ENCODE measurements at places on chromosomes 5 and 9. TPM values are rescaled to one million over a fixed set of nuclear protein-coding genes. Genes with fewer than 3 reads are reported as not detected.

- ATAC-seq: no peak
Observed at GRCh38 chr9:93132287-93132927, 1.6 kb downstream of the NINJ1 start.

- ATAC-seq: no peak
Observed at GRCh38 chr5:33300209-33300742, 140.5 kb upstream of the TARS1 start.

GRCh38 chr5:4625206-4625896, 514.8 kb upstream of the ADAMTS16 start:
- ATAC-seq: no peak

DNA sequence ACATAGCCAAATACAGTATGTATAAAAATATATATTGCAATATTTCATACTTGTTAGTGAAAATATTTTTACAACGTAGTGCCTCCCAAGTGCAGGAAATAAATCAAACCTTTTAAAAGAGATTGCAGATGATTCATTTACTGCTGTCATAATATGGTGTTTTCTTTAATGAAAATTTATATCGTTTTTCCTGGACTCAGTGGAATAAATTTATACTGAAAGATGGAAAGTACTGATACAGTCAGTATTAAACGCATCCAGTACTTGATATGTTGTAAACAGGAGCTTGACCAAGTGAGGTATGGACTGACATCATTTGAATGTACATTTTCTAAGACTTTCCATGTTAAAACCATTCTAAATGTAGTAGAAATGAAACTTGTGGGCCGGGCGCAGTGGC, 143.4 kb upstream of the ZNF608 start:
- ATAC-seq: peak; percentile 22

- no peak for ATAC-seq
Observed at GRCh38 chr5:78288246-78288645, 6.3 kb downstream of the AP3B1 start.

GRCh38 chr9:121055642-121056143, 5.6 kb upstream of the C5 start:
- ATAC-seq: no peak

- ATAC-seq: no peak
Observed at GRCh38 chr9:131841765-131842318, 102.0 kb upstream of the RAPGEF1 start.

DNA sequence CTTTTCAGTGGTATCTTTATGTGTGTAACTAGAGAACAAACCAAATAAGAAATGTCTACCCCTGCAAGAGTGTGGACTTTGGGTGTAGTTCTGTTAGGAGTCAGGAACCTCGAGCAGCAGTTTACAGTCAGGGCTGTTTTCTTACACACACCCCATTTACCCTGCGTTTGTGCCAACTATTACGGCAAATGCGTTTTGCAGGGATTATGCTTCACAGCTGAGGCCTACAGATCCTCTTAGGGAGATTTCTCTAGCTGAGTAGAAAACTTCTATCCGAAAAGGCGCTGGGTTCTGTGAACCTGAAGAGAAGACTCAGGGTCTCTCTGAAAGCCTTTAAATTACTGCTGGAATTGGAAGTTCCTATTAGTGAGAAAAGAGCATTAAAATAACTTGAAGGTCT, 51.4 kb downstream of the ACER2 start:
- ATAC-seq: no peak

DNA sequence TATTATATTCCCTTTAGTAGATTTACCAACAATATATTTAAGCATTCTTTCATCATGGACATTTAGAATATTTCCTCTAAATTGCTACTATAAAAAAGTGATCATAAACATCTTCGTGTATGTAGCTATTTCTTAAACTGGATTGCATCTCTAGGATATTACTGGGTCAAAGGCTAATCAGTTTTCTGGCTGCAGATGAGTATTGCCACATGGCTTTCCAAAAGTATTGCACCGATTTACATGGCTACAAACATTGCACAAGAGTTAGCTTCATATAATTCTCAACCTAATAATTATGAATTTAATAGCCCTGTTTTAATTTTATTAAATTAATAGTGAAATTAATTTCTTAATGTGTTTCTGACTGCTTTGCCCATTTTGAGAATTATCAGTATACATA, 183.4 kb downstream of the DMRT2 start:
- no peak for ATAC-seq

GRCh38 chr9:22469928-22470544, 23.4 kb downstream of the DMRTA1 start:
- ATAC-seq: peak; percentile 70

DNA sequence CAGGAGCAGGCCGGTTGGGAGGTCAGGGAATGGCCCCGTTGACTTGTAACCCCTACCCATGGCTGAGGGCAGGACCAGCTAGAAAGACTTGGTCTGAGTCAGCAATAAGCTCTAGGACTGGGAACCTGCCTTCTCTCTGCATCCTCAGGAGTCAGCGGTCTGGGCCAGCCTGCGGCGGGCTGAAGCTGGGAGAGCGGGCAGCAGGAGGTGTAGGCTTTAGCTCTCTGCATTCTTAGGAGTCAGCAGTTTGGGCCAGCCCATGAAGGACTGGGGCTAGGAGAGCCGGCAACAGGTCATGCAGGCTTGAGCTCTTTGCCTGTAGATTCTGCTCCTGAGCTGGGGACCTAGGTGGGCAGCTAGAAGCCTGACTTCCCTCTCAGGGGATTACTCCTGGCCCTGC, 6.4 kb upstream of the SMIM32 start:
- ATAC-seq: no peak

- ATAC-seq: no peak
Observed at GRCh38 chr9:36337002-36337401, 63.1 kb downstream of the RNF38 start.

DNA sequence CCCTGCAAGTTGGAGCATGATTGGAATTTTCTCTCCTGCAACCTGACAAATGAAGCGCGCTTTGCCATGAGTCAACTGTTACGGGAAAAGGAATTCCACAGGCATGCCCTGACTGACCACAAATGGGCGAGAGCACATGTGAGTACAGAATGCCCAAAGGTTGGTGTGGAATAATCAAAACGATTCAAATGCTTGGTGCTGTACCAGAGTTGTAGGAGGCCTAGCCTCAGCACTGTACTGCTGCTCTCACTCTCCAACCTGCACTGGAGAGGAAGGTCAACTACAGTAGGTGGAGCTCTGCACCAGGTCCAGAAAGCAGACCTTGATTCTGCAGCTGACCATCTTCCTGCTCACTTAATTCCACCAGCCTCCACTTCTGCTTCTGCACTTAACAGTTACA, 406.9 kb upstream of the ACTBL2 start:
- peak; percentile 78 for ATAC-seq

DNA sequence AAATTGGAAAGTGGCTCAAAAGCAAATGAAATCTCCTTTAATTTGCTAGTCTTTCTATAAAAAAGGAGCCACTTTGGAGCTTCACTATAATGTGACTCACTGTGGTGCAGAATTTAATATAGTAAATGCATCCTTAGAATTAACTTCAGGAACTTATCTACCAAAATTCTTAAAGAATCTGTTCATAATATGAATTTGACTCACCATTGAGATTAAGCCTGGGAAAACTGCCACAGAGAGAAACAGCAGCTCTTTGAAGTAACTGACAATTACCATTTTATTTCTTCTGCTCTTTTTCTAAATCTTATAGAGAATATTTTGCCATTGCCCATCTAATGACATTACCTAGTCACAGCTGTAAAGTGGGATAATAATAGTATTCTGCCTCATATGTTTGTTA, 211.9 kb upstream of the CDH6 start:
- no peak for ATAC-seq

GRCh38 chr5:73088026-73088425, 32.3 kb upstream of the TMEM171 start:
- no peak for ATAC-seq

DNA sequence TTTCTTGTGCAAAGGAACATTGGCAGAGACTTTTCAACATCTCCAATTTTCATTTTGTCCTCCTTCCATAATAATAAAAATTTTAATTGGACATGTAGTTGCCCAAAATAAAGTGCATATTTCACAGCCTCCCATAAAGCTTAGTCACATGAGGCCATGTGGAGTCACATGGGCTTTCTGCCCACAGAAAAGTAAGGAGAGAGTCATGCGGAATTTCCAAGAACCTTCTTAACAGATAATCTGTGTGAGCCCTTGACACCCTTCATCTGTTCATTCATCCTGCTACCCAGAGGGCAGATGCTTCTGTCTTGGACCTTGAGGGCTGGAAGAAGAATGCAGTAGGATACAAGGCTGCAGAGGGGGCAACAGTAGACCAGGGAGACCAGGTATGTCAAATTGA, 60.7 kb downstream of the APTX start:
- ATAC-seq: no peak

DNA sequence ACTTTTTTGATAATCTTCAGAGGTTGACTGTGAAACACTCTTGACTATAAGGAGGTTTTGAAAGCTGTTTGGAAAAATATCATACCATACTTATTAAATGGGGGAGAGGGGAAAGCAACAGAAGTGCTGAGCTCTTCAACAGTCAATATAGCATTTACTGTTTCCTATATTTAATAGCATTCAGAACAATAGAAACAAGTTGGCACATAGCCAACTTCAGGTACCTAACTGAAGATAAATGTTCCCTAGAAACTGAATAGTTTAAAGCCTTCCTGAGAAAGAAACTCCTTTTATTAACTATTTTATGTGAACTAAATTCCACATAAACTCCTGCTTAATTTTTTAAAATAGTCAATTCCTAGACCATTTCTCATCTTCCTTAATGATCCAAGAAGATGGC, 26.3 kb downstream of the SLC31A1 start:
- ATAC-seq: no peak

GRCh38 chr9:17315341-17315740, 180.5 kb downstream of the CNTLN start:
- no peak for ATAC-seq

- ATAC-seq: peak; percentile 41
Observed at GRCh38 chr9:122562134-122562760, 9.3 kb downstream of the OR1N2 start.

DNA sequence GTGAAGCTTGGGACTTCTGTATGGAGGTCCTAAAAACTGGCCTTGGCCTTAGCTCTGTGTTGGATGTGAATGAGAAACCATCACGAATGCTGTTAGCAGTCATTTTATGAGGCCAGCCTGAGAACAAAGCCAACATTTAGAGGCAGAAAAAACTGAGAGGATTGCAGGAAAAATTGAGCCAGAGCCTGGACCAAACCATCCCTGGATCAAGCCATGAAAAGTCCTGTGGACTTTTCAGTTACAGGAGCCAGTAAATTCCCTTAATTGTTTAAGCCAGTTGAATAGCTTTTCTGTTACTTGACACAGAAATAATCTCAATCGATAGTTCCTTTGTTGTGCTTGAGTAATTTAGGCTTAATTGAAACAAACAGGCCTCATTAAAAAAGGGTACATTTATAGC, 42.6 kb upstream of the SPATA31D4 start:
- ATAC-seq: no peak

GRCh38 chr5:81393430-81393782, 528 bp downstream of the ACOT12 start:
- no peak for ATAC-seq

GRCh38 chr5:29853711-29854220, 1339.7 kb upstream of the CDH6 start:
- no peak for ATAC-seq

GRCh38 chr5:120615967-120616645, 152.0 kb downstream of the PRR16 start:
- ATAC-seq: peak; percentile 41

- ATAC-seq: peak; percentile 52
Observed at GRCh38 chr9:75027187-75028107, 646 bp downstream of the CARNMT1 start.

DNA sequence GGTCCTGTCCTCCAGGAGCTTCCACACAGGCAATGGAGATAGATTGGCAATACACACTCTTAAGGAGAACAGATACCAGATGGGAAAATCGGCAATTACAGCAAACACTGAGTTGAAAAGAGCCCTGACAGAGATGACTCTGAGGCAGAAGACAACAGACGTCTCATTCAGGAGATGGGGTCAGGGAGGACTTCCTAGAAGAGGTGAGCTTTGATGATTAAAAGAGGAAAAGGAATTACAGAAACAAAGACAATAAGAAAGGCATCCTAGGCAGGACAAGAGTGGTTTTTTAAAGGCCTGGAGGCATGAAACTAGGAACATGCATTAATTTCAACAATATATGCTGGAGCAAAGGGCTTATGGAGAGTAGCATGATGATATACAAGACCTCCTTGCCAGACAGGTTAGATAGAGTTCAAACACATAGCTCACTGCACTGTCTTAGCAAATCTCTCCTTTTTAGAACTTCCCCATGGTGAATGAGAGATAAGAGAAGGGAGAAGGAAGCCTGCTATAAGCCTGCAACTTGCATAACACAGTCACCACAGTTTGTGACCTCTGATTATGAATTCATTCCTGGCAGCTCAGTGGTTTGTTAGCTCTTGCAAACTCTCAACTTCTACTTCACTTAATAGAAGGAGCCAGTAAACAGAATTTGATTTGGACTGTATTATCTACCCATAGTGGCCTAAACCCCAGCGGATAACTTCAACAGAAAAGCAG, 48.5 kb downstream of the SIL1 start:
- ATAC-seq: no peak

DNA sequence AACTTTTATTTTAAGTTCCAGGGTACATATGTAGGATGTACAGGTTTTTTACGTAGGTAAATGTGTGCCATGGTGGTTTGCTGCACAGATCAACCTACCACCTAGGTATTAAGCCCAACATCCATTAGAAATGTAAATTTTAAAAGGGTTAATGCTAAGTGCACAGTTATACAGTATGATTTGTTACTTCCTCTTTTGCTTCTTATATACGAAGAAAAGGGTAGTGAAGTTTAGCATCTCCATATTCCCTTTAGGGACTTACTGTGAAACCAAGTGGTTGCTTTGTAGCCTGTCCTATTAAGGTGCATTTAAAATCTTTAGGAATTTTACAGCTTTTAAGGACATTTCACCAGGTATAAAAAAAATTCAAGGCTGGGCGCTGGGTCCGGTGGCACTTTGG, 46.4 kb downstream of the RBM27 start:
- ATAC-seq: no peak

The ALDH1A1 gene
- 5.7 TPM for total RNA-seq

The SPINK5 gene
- not detected for total RNA-seq

The UBE2QL1 gene
- total RNA-seq: 0.28 TPM

The PRDM9 gene
- 0.11 TPM for total RNA-seq

The IRX4 gene
- total RNA-seq: not detected

The TTC23L gene
- 2.3 TPM for total RNA-seq

The PDCD1LG2 gene
- 0.14 TPM for total RNA-seq

The EPB41L4A gene
- total RNA-seq: 0.97 TPM

The CEL gene
- total RNA-seq: 0.78 TPM

All from motor neuron (in vitro differentiated cells).